ENCODE measurements at places on chromosomes 12 and 14.

DNA sequence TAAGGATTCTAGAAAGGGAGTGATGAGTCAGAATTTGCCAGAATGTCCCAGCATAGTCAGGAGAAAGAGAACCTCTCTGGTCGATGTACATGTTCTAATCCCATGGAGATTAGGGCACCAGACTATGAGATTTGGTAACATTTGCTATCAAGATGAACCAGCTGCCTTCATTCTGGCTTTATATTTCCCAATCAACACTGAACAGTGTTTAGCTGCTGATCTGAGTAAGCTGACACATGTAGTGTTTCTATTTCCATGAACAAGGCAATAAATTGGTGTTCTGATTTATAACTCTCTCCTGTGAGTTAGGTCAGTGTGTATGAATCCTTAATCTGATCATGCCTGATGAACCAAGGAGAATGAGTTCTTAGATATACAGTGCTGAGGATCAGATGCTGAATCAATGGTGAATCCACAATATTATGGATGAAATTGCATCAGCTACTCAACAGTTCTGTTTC lies 158.0 kb upstream of the AMIGO2 start:
- no peak for DNase-seq

GRCh38 chr12:124617615-124618014 lies 50.2 kb upstream of the NCOR2 start:
- no peak for DNase-seq

- no peak for DNase-seq
Observed at GRCh38 chr12:105296116-105297089, 34.1 kb upstream of the C12orf75 start.

- no peak for DNase-seq
Observed at GRCh38 chr14:68226523-68226922, 406.9 kb downstream of the RAD51B start.

Data from vagina (tissue), 2 donors.